ENCODE measurements at places on chromosomes 1 and 21.

GRCh38 chr1:247209396-247209795 lies 37.6 kb upstream of the ZNF124 start:
- DNase-seq = no peak

- DNase-seq = no peak
These were observed 25.9 kb downstream of the PCBP3 start for GRCh38 chr21:45669382-45669781.

DNA sequence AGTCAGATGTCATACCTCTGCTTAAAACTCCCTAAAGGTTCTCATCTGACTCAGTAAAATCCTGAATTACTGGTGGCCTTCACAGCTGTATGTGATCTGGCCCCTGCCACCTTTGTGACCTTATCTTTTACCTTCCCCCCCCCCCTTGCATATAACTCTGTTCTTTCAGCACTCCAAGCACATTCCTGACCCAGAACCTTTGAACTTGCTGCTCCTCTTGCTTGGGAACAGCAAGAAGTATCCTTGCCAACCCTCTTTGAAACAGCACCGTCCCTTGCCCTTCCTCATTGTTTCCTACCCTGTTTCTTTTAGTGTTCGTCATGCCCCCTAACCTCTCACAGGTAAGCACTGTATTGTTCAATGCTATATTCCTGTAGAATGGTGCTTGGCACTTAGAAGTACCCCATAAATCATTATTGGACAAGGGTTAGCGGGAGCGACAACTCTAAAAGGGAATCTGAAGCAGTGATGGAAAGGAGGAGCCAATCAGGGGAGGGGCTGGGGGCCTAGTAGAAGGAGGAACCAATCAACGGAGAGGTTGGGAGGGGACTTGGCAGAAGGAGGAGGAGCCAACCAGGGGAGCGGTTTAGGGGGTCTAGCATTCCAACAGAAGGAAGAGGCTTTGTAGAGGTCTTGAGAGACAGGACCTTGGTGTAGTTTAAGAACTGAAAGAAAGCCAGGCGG lies 13.9 kb downstream of the CACHD1 start:
- DNase-seq = no peak

DNA sequence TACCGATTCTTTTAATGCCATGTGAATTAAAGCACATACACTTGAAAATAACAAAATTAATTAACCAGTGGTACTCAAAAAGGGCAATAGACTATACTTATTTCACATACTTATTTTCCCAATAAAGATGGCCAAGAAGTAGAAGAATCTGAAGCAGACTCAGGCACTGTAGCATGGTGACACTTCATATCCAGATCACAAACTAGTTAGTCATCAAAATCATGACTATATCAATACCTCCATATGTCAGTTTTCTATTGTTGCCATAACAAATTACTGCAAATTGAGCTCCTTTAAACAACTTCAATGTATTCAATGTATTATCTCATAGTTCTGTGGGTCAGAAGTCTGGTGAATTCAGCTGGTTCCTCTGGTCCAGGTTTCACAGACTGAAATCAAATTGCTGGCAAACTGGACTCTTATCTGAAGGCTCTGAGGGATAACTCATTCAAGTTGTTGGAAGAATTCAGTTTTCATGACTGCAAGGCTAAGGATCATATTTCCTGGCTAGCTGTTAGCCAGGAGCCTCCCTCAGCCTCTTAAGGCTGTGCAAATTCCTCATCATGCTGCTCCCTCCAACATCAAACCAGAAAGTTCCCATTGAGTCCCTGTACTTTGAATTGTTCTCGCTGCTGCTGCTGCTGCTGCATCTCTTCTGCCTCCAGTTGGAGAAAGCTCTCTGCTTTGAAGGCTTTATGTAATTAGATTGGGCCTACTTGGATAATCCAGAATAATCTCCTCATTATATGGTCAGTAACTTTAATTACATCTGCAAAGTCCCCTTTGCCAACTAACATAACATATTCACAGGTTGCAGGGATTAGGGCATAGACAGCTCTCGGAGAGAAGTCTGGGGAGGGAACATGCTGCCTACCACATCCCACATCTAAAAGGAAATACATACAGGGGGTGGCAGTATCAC lies 91.5 kb downstream of the MRPL39 start:
- DNase-seq = no peak

- no peak for DNase-seq
These were observed 125.5 kb downstream of the ADAMTS1 start for GRCh38 chr21:26719750-26720149.

- no peak for DNase-seq
These were observed 45.8 kb downstream of the TTC39A start for GRCh38 chr1:51284487-51284954.

GRCh38 chr21:29145852-29146453 lies 15.5 kb downstream of the MAP3K7CL start:
- no peak for DNase-seq

DNA sequence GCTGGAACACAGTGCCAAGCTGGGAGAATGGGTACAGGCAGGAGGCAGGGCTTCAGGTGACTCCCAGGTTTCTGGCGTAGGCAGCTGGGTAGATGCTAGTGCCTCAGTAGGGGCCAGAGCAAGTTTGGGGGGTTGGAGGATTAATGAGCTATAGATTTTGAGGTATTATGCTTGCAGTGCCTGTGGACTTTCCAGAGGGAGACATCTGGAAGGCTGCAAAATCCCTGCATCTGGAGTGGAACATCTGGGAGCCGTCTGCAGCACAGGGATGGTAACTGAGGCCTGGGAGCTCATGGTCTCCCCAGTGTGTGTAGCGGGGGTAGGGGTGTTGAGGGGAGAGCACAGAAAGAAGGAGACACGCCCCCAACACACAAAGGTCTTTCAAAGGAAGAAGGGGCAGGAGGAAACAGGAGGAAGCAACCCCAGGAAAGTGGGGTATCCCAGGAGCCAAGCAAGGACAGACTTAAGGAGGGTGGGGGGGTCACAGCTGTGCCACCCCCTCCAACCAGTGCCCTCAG lies 2.2 kb upstream of the PDZK1IP1 start:
- no peak for DNase-seq

Data from activated T-cell treated with anti-CD3 and anti-CD28 coated beads for 4 hours (primary cell).